WERI-Rb-1 (cell line): ENCODE measurements at places on chromosomes 7 and 10.
A peak's percentile ranks its signal among the peaks of the same experiment; 100 is the strongest.

DNA sequence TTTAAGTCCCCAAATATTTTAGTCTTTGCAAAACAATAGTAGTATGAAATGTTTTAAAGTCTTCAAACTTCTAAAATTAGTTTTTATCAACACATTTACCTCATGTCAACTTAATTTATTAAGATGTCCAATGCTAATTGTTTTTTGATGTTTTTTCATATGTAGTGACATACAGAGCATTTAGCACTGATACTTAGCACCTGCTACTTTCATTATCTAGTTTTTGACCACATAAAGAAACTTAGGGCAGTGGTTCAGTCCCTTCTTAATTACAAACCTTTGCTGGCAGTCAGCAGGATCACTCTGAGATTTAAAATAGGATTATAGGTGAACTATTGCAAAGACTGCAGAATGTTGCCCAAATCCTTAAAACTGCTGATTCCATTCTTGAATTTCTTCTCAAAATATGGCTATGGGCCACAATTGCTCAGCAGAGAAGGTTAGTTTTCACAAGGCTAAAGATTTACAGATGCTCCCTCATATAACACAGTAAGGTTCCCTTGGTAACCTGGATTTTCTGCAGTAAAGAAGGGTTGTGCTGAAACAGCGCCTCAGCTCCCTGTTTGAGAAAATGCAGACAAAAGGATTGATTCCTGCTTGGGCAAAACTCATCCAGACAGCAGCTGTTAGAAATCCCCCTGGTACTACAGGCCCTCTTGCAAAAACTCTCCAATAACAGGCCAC, 3.4 kb downstream of the GPR85 start:
- no peak for DNase-seq

DNA sequence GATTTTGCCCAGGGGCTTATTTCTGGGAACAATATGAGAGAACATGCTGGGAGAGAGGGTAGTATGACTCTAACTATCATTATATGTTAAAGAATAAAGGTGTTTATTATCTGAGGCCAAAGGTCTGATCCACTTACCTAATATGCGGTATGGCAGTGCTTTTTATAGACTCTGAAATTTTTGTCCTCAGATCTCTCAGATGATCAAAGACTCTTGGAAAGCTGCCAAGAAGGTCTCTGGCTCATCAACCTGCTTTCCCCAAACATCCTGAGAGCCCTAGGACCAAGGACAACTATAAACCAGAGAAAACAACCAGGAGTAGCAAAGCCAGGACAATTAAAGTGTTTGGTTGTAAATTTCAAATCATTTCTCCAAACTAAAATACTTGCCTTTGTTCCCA, 255.7 kb upstream of the LRRN3 start:
- no peak for DNase-seq

DNA sequence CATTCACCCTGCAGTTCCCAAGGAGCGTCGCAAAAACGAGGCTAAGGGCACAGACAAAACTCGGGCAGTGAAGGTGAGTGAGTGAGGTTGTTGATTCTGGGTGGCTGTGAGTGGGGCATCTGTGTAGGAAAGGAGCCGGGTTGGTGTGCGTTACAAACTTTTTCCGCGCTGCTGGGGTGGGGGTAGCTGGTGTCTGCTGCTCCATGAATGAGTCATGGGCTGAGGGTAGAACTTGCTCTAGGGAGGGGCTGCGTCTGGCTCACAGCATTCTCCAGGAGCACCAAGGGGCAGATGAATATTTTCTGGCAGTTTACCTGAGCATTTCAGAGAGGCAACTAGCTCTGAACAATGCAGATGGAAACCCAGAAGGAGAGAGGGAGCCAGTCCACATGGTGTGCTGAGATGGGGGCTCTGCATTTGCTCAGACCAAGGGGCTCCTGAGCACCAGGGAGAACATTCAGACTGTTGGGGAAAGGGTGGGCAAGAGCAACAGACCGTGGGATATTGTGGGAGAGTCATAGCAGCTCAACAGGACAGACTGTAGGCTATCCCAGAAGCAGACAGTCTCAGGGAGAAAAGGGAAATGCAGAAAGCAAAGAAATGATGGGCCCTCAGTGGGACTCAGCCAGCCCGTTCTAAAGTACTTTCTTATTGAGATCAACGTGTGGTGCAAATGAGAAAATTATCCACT, 18.8 kb downstream of the NOBOX start:
- DNase-seq = no peak

GRCh38 chr7:157825325-157825724, 488.5 kb downstream of the DNAJB6 start:
- DNase-seq = no peak

DNA sequence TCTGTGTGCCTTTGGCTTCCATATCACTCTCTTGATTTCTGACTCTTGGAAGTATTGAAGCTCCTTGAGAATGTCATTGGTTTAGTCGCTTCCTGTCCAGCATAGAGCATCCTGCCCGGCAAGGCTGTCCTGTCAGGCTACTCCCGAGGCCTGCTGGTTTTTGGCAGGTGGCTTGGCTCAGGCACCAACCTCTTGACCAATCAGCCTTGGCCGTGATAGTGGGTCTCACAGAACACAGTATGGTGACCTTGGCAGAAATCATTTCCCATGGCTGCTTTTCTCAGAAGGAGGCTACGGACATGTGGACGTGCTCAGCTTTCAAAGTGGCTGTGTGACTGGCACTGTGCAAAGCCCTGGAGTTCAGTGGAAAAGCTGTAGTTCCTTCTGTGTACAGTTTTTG, 516.9 kb downstream of the REEP3 start:
- no peak for DNase-seq

- no peak for DNase-seq
Measured at GRCh38 chr7:95980167-95980566, 207.8 kb downstream of the DYNC1I1 start.

DNA sequence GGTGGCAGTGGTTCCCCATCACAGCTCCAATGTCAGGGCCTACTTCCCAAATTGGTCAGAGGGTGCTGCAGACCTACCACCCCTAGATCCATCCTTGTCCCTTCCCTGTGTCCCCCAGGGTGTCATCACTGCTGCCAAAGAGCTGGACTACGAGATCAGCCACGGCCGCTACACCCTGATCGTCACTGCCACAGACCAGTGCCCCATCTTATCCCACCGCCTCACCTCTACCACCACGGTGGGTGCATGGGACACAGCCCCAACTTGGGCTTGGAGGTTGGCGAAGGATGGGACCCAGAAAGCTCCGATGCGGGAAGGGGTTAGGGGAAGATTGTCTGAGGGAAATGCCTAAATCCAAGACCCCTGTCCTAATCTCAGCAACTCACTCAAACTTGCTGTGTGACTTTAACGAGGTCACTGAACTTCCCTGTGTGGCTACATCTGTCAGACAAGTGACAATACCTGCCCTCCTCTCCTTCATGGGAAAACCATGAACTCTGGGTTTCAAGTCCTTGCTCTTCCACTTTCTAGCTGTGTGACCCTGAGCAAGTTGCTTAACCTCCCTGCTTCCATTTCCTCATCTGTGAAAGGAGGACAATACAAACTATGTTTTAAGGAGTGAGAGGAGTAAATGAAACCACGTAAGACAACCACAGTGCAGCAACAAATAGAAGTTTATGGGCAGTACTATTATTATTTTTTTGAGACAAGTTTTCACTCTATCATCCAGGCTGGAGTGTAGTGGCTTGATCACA, 4.9 kb upstream of the VSIR start:
- DNase-seq = no peak

GRCh38 chr7:125467996-125468854, 538.6 kb upstream of the POT1 start:
- no peak for DNase-seq

DNA sequence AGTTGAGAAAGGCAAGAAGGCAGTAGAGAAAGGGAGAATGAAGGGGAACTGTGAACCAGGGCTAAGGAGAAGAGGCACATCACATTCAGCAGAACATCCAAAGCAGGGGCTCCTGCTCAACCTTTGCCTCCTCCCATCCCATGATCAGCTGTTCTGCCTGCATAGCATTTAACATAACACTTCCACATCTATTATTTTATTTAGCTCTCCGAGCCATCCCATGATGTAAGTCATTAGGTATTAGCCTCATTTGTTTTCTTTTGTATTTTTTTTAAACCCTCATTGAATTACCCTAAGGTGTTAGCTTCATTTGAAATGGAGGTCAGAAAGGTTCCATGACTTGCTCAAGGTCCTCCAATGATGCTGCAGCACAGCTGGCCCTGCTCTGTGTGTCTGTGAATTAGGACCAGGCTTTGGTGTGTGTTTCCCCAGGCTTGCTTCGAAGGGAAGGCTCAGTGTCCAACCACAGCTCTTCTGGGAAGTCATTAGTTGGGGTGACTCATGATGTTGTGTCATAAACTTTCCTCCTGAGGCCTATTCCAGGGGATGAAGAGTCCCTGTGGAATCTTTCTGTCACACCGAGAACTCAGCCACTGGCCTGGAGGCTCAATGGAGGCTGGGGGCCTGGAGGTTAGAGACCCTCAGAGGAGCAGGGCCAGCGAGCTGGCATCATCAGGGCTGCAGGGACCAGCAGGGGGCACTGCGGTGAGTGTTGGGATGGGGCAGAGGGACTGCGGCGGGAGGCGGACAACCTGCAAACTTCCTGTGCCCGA, 16.5 kb downstream of the NPFFR1 start:
- no peak for DNase-seq

- DNase-seq = peak; percentile 30
Measured at GRCh38 chr7:137958470-137959431, 43.1 kb downstream of the CREB3L2 start.

- no peak for DNase-seq
Measured at GRCh38 chr10:21617267-21617666, 83.2 kb downstream of the MLLT10 start.

DNA sequence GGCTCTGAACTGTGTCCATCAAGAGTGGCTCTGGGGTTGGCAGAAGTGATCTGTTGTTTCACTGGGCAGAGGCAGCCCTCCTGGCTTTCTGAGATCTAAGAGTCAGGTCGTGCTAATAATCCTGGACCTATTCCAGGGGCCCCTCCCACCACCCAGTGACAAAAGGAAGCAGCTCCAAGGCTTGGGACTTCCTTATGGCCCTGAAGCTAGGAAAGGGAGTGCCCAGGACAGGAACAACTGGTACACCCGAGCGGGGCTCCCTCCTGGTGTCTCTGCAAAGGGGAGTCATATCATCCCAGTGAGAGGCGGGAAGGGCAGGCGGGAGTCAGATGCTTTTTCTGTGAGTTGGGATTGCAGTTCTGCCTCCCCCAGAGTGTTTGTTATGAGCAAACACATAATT, 32.3 kb downstream of the RPS24 start:
- DNase-seq = no peak

- no peak for DNase-seq
Measured at GRCh38 chr10:116059320-116059719, 213.7 kb downstream of the GFRA1 start.
